ENCODE measurements at places on chromosomes 7 and 10.

DNA sequence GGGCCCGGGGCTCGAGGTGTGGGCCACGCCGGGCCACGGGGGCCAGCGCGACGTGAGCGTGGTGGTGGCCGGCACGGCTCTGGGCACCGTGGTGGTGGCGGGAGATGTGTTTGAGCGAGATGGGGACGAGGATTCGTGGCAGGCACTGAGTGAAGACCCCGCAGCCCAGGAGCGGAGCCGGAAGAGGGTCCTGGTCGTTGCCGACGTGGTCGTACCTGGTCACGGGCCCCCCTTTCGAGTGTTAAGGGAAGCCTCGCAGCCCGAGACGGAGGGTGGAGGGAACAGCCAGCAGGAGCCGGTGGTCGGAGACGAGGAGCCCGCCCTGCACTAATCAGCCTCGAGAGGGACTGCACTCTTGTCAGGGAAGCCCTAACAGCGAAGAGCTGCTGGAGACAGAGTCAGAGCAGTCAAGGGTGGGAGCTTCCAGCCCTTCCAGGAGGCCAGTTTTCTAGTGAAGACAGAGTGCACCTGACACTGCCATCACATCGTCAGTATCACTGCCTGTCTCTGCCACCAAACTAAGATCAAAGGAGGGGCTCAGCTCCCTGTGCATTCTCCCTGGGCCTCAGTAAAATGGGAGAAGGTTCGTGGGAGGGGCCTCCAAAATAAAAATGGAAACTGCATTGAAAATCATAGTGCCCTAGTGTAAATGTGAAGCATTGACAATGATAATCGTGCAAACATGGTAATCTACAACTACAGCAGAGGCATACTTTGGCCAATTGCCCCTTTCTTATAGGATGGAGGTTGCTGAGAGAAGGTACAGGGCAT, 1.3 kb downstream of the MBLAC1 start:
- DNase-seq: no peak

DNA sequence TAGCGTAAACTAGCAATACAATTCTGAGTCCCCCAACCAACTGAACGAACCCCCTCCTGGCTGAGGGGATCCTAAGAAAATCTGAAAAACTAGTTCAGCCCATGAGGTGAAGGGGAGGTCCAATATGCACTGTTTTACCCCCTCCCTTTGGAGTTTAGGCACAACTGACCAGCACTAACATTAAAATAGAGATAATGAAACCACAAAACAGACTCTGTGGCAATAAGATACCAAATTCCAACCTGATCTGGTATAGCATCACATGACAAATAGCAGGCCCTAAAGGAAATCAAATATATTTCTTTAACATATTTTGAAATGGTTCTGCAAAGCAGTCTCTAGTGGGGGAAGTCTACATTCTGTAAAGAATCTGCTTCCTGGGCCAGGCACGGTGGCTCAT, 522.5 kb downstream of the TYW1 start:
- DNase-seq: no peak

DNA sequence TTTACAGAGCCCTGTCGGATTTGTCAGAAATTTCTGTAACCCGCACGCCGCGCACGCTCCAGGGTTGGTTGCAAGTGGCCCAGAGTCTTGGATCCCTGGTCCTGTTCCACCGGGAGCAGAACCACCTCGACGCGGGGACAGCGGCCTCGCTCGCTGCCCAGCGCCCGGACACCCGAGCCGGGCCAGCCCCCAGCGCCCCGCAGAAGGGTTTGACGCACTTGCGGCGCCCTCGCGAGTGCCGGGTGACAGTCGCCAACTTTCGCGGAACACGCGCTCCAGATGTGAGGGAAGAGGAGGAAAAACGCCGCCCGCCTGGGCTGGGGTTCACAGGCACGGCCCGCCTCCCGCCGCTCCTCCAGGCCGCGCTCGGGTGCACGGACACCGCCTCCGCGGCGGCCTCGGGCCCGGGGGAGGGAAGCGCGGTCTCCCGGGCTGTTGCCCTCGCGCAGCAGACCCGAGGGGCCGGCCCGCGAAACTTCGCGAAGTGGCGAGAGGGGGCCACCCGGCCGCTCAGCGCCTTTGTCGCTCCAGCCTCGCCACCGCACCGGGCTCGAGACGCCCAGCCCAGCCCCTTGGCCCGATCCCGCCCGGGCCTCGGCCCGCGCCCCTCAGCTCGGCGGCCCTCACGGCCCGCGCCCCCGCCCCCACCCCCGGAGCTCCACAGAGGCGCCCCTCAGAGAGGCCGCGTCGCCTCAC, 514 bp downstream of the RNF216 start:
- peak; percentile 4 for DNase-seq

DNA sequence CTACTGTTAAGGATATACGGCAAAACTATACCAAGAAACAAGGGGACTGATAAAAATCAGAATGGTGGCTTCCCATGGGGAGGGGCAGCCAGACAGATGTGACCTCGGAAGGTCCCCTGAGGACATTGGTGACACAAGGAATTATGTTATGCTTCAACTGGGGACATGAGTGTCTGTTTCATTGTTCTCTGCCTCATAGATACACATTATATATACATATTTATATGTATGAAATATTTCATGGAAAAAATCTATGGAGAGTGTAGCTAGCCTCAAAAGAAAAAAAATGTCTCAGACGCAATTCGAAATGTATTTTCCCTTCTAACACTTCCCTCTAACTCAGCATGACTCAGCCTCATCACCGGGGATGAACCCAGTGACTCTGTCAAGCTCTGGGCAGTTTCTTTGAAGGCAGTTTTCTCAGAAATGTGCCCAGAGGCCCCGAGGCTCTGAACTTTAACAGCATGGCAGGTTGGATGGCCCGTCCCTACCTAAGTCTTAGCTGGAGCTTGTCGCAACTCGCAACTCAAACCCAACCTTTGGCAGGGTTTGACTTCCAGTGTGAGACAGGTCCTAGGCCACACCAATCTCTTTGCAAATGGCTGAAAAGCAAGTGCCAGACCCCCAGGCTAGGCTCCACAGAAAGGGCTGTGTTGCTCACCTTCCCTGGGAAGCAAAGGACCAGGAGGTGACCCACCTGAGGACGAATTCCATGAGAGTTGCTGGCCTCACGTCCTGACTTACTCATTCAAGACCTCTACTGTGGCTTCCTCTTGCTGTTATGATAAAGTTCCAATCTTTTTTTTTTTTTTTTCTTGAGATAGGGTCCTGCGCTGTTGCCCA, 86.9 kb downstream of the CARD11 start:
- no peak for DNase-seq

DNA sequence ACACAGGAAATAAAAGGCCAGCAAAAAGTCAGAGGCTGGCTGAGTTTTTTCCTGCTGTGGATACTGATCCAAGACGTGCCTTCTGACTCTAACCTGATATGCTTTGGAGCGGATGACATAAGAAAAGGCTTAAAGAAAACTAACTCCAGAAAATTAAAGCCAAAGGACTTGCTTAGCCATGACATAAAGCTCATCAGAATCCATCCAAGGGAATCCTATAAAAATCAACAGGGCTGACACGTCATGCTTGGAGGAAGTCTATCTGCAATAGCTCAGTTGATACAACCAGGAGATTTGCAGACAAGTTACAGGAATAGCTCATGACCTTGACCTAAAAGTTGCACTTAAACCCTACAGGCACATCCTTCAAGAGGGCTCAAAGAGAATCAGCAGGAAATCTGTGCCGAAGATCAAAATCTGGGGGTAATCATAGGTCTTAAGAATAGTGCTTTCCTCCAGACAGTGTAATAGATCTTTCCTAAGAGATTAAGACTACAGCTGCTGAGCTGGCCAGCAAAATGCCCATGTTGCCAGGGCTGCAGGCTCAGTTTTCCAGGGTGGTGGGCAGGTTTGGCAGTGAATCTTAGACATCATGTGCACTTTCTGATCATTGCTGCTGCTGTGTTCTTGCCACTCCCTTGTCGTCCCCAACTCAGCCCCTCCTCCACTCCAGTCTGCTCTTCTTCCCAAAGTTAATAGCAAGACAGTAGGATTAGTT, 111.5 kb upstream of the SVIL start:
- DNase-seq: no peak
